ENCODE measurements at places on chromosomes 1 and 21. TPM values are rescaled to one million over a fixed set of nuclear protein-coding genes. Genes with fewer than 3 reads are reported as not detected.

Gene BMP8B
- 0.41 TPM for total RNA-seq

Gene NPHS2
- total RNA-seq: not detected

DNA sequence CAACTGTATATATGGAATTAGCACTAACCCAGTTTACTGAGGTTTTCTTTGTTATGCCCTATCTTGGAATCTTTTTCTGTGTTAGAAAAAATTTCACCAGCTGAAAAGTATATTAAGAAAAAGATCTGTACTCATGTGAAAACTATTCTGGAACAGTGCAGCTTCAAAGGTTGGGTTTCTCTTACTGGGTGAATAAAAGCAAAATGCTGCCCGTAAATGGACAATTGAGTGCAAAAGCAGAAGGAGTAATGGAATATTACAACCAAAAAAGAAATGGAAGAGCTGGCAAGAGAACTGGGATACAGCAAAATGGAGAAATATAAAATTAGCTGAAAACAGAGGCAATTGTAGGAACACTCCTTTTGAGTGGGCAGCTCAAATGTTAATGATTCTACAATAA lies 17.0 kb upstream of the RAVER2 start:
- DNase-seq: no peak

DNA sequence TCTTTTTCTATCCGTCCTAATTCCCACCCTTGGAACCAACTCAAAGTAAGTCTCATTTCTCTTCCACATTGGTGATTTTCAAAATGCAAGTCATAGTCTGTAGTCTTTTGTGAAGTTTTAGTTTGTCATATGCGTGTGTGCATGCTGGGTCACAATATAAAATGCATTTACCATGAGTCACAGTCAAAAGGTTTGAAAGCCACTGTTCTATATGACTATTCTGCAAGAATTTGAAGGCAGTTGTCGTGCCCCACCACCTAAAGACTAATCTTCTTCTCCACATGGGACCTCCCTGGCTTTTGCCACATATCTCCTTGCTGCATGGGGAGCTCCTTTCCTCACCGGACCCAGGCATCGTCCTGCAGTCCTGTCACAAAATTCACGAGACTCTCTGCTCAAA lies 1.6 kb downstream of the STPG1 start:
- no peak for DNase-seq

- DNase-seq: no peak
Measured at GRCh38 chr1:57839067-57839466, 415.2 kb upstream of the DAB1 start.

- DNase-seq: no peak
Measured at GRCh38 chr1:44723496-44724295, 7.3 kb downstream of the RNU5D-1 start.

GRCh38 chr1:236033336-236033735 lies 31.6 kb downstream of the NID1 start:
- DNase-seq: no peak

GRCh38 chr1:185686821-185687778 lies 47.1 kb upstream of the HMCN1 start:
- no peak for DNase-seq

Measured in frontal cortex (tissue), 4 donors.